Activated CD4-positive, alpha-beta T cell treated with anti-CD3 and anti-CD28 coated beads, Interleukin-2, amount 10 ng/mL, durations not matched to agents 24 days and 14 days (primary cell): ENCODE measurements at places on chromosomes 6 and 20. TPM values are rescaled to one million over a fixed set of nuclear protein-coding genes. Genes with fewer than 3 reads are reported as not detected.

AGER gene
- 20.7 and 24.1 TPM in 2 replicates for total RNA-seq

HMGN3 gene
- 45.4 and 49.2 TPM in 2 replicates for total RNA-seq

DNA sequence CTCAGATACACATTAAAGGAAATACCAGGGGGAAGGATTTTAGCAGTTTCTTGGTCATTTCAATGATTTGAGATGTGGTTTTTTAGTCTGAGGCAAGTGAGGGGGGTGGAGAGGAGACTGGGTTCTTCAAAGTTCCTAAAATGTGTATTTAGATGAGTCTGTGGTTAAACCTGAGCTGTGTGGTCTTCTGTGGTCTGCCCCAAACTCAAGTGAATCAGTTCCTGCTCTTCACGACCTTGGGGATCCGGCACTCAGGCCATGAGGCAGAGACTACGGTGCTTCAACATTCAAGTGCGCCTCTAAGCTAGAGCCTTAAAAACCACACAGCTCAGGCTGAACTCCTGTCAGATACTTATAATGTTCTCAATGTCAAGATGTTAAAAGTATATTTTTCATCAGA is 406.7 kb downstream of the LMBRD1 start:
- no peak for DNase-seq
- no peaks in the 10 kb centered on the region for H3K4me1 ChIP-seq
- no peaks in the 10 kb centered on the region for H3K27me3 ChIP-seq
- no peak overlapping the region for H3K27ac ChIP-seq

DNA sequence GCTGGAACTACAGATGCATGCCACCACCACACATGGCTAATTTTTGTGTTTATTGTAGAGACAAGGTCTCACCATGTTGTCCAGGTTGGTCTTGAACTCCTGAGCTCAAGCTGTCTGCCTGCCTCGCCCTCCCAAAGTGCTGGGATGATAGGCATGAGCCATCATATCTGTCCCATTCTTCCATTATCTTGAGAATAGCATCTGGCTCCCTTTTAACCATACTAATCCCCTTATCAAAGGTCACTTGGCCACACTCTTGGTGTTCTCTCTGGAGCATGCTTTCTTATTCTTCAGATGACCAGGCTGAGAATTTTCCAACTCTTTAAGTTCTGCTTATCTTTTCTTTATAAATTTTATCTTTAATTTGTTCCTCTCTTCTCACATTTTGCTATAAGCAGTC is 15.9 kb upstream of the TRERF1 start:
- peaks cover 7% of the 10 kb centered on the region for H3K4me1 ChIP-seq
- peaks cover 2% of the 10 kb centered on the region for H3K36me3 ChIP-seq
- no peak overlapping the region for H3K4me3 ChIP-seq
- H3K27me3 ChIP-seq = peaks cover 11% of the 10 kb centered on the region
- H3K27ac ChIP-seq = no peak overlapping the region

PPP1R10 gene
- total RNA-seq = 106 and 107 TPM in 2 replicates
